ENCODE measurements at places on chromosomes 7 and 10.

DNA sequence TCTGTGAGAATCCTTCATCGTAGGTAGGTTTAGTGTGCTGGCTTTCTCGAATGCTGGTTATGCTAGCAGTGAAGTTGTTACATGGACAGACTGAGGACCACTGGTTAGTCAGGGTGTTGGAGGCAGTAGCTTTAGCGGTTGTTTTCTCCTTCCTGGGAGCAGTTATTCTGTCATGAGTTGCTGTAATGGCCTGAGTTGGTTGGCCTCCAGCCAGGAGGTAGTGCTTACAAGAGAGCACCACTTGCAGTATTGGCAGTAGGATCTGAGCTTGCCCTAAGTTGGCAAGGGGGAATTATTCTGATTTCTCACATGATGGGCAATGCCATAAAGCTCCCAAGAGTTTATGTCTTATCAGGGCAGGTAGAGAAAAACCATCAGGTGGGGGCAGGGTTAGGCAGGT is 58.0 kb downstream of the IPMK start:
- DNase-seq = peak; percentile 15

- no peak for DNase-seq
Observed at GRCh38 chr7:102860351-102860811, 52.4 kb upstream of the LRRC17 start.

DNA sequence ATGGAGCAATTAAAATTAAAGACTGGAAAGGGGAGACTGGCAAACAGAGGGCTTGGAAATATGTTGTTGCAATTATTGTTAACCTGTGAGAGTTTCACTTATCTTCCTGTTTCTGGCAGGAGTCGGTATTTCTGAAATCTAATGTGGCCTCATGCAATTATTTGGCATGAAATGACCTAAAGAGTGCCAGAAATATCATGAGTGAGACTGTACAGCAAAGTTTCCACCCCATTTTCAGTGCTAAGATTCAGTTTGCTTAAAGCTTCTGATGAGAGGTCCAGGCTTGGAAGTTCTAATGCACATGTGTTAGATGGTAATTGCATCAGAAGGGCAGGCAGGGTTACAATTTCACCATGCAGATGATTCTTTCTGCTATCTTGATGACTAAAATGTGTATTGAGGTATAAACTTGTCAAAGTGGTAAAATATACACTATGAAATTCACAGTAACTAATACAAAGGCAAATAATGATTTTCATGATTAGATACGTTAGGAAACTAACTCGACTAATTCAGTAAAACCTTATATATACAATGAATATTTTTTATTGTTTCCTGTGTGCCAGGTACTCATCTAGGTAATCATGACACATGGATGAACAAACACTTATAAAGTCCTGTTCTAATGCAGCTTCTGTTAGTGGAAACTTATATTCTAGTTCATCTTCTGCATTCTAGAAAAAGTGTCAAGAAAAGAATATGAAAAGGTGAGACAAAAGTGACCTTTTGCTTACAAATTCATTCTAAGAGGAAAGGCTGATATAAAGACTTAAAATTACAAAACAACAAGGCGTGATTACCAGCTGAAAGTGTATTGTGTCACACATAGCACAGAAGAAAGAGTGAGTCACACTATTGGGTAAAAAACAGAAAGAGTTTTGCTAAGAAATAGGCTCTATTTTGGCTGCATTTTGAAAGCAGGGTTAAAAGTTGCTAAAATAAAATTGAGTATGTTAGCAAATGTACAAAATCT is 533.4 kb upstream of the SEMA3D start:
- peak; percentile 46 for DNase-seq

DNA sequence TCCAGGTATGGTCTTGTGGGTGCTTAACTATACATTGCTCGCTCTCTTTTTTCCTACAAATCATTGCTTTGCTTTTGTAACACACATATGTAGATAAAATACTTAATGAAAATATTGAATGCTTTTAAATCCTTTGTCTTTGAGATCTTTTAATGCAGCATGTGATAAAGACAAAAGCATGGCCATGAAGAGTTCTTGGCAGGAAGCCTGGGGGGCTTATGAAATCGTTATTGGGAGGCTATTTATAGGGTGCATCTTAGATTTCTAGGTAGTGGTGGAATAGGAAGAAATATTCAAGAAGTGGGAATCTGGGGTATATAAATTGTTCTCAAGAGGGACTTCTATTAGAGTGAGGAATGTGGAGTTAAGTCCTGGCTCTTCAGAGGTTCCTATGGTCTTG is 21.9 kb downstream of the UBE2D1 start:
- DNase-seq = no peak

GRCh38 chr7:2289111-2289586 is 25.1 kb downstream of the SNX8 start:
- DNase-seq = no peak

- DNase-seq = no peak
Observed at GRCh38 chr10:117005026-117005526, at the start of gene SHTN1. TSS of gene SHTN1 (minus strand) at chr10:117005187. CDS start at chr10:117005079, 108 bp downstream.

DNA sequence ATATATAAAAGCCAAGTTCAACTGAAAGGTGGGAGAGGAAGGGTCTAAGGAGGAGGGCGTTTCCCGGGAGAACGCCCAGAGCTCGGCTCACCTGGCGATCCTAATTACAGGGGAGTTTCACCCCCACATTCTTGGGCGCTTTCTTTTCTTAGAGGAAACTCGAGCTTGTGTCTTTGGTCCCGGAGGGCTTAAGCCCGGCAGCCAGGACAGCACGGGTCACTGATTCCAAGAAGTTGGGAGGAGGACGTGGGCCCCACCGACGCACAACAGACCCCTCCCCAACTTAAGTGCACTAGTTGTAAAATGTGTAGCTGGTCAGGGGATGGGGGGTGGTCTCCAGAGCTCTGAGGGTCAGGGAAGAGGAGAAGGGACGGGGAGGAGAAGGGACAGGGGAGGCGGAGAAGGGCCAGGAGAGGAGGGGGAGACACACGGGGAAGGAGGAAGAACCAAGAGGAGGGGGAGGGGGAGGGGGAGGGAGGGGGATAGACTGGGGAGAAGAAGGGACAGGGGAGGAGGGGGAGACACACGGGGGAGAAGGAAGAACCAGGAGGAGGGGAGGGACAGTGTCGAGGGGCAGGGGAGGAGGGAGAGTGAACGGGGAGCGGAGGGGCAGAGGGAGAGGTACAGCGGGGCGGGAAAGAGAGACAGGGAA is 874 bp downstream of the BAIAP2L1 start:
- no peak for DNase-seq

DNA sequence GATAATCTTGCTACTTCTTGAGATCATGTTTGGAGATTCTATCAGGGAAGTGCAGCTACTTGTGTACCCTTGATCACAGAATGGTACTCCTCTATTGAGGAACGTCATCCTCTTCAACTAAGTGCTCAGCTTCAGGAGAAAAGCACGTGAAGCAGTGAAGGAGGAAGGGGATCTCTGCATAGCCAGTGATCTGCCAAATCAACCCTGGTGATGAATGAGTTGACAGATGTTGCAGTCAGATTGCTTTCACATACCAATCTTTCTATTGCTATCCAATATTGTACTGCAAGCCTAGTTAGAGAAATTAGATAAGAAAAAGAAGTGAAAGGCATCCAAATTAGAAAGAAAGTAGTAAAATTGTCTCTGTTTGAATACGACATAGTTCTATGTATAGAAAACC is 309.4 kb downstream of the TWIST1 start:
- DNase-seq = no peak

- no peak for DNase-seq
Observed at GRCh38 chr7:156019776-156020565, 207.7 kb upstream of the SHH start.

GRCh38 chr10:15821046-15821683 is 39.1 kb downstream of the MINDY3 start:
- DNase-seq = no peak

DNA sequence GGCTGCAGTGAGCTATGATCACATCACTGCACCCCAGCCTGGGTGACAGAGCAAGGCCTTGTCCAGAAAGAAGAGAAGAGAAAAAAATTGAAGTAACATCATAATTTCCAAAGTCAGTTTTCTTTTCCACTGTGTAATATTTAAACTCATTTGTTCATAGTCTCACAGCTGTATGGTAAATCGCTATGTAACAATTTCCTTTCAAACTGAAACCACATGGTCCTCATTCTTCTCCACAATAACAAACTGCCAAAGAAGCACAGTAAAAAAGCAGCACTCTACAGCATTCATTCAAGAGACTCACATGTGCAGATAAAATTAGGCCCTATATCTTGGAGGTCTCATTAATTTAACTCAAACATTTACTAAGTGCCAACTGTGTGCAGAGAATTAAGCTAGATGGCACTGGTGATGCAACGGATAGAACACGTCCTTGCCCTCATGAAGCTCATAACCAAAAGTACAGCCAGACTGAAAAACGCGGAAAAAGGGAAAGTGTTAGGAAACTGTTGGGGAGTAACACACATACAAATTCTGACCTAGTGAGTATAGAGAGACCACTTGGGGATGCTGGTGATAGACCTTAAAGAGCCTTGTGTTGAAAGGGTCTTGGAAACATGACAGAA is 174.0 kb upstream of the KCTD7 start:
- no peak for DNase-seq

GRCh38 chr7:131225619-131226513 is 101.8 kb upstream of the MKLN1 start:
- peak; percentile 88 for DNase-seq

- DNase-seq = peak; percentile 4
Observed at GRCh38 chr7:97145068-97145467, 27.6 kb downstream of the SDHAF3 start.

DNA sequence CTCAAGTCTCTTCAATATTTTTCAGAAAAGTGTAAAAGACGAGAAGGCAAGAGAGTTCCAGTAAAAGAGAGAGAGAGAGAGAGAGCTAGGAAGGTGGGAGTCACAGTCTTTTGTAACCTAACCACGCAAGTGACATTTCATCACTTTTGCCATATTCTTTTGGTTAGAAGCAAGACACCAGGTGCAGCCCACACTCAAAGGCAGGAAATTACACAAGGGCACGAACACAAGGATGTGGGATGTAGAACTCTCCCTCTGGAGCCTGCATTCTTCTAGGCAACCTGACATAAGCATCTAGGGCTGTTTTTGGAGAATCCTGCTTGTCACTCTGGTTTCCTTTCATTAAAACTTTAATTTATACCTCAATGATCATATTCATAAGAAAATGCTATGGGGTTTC is 1213.1 kb downstream of the DNAJB9 start:
- DNase-seq = no peak

- DNase-seq = no peak
Observed at GRCh38 chr7:106657085-106657991, 3.6 kb downstream of the CCDC71L start.

DNA sequence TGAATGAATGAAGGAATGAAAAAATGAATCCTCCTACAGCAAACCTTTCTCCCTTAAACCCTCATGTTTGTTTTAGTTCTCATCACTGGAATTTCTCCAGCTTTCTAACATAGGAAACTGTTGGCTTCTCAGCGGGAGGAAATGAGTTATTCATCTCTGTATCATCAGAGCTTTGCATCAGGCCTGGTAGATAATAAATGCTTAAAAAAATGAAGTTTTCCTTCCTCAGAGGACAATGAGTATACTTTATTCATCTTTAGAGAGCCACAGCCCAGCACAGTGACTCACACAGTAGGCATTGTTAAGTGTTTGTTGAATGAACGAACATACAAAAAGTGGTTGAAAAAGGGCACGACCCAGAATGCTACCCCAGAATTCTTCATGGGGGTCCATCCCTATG is 62.6 kb downstream of the COL13A1 start:
- DNase-seq = no peak

- DNase-seq = no peak
Observed at GRCh38 chr10:84739641-84740040, 411.3 kb downstream of the CCSER2 start.

Data from epithelial cell of proximal tubule (primary cell).